ENCODE measurements at places on chromosomes 1 and 21. TPM values are rescaled to one million over a fixed set of nuclear protein-coding genes. Genes with fewer than 3 reads are reported as not detected.

DNA sequence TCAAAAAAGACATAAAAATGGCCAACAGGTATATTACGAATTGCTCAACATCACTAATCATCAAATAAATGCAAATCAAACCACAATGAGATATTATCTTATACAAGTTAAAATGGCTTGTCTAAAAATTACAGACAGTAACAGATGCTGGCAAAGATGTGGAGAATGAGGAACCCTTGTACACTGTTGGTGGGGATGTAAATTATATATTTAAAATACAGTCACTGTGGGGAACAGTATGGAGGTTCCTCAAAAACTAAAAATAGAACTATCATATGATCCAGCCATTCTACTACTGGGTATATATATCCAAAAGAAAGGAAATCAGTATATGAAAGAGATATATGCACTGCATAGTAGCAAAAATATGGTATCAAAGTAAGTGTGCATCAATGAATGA, 1037.2 kb upstream of the B3GALT2 start:
- DNase-seq: no peak

DNA sequence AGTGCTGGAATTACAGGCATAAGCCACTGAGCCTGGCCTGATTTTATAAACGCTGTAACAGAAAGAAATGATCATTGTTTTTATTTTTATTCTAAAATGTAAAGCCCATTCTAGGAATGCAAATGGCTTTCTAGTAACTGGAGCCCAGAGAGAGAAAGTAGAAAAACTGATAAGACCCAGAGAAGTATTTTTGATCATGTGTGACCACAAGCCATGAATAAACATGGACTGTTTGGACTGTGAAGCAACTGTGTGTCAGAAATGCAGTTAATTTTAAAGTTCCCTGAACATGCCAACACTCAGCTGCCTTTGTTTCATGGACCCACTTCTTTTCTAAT, 39.7 kb downstream of the EIF2B3 start:
- no peak for DNase-seq

GRCh38 chr1:12629985-12630760, 12.2 kb upstream of the DHRS3 start:
- DNase-seq: no peak

GRCh38 chr1:12152113-12152891, 14.5 kb upstream of the TNFRSF1B start:
- no peak for DNase-seq

- DNase-seq: no peak
Observed at GRCh38 chr1:244042293-244042692, 8.8 kb upstream of the ZBTB18 start.

Gene DRAM2
- 43.5 TPM for total RNA-seq

Gene ADGRB2
- total RNA-seq: 18.7 TPM

Gene ZFP69B
- 1.2 TPM for total RNA-seq
